CD4-positive, alpha-beta T cell (primary cell): ENCODE measurements at places on chromosomes 4 and X.

GRCh38 chr4:187541666-187542065 lies 453.9 kb upstream of the ZFP42 start:
- no peak for DNase-seq

DNA sequence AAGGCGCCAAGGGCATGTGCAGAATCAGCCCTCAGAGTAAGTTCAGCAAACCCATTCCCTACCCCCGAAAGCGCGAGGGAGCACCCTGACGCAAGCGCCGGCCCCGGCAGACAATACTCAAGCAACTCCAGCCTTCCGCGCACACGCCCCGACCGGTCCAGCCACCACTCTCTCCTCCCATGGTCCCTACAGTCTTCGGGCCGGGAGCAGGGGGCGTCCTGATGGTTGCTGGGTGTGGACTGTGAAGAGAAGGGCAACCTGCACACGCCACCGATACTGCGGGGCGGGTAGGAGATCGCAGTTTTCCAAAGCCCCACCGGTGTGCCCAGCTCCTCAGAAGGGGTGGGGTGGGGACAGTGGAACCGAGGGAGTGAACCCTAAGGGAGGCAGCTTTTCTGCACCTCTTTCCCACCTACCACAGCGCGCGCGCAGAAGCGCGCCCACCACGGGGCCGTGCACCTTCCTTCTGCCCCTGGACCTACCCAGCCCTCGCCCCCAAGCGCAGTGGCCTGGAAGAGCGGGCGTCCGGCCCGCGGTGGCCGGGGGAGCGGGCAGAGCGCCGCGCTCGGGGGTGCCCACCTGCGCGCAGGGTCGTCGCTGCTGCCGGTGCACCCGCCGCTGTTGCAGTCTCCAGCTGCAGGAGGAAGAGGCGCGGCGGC lies 650.2 kb upstream of the DIPK2B start:
- DNase-seq, result peak; percentile 33

GRCh38 chrX:139924069-139924695 lies 8.7 kb downstream of the ATP11C start:
- DNase-seq, result peak; percentile 4

- no peak for DNase-seq
Measured at GRCh38 chrX:6810776-6811175, 275.9 kb upstream of the VCX3A start.

DNA sequence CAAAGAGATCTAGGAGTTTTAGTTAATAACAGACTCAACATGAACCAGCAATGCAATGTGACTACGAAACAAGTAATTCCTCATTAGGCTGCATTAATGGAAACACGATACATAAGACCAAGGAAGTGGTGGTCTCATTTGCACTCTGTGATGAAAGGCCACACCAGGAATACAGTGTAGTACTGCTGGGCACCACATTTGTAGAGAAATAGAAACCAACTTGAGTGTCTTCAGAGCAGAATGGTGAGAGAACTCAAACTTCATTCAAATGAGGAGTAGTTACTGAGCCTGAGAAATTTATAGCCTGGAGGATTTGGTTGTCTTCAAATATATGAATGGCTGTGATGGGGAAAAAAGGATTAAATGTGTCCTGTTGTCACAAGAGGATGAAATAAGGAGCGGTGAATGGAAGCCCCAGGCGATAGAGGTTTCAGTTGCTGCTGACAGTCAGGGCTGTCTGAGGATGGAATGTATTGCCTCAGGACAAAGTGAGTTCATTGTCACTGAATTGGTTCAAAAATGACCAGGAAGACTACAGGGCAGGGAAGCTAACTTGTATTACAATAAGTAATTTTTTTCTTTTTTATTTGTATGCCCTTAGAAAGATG lies 50.9 kb downstream of the NFKB1 start:
- DNase-seq, result no peak

DNA sequence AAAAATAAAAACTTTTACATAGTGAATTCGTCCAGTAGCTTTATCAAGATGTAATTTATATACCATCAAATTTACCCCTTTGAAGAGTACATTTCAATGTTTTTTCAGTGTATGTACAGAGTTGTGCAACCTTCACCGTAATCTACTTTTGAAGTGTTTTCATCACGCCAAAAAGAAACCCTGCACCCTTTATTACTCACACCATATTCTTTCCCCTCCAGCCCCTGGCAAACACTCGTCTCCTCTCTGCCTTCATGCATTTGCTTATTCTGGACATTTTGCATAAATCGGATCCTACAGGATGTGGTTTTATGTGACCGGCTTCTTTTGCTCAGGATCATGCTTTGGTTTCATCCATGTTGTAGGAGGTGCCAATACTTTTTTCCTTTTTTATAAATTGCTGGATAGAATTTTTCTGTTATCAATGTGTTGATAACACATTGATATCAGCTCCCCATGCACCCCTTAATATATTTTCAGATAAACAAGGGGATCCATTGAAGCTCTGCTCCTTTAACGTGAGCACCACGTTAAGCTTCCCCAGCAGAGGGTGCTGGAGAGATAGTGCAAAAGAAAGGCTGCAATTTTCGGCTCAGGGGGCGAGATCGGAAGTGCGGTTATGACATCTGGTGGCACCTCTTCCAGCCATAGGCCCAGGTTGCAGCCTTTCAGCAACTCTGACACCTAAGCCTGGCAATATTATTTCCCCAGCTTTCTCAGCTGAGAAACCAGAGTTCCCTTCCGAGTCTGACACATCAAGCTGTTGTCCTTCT lies 100.1 kb upstream of the VCX3B start:
- DNase-seq, result no peak

GRCh38 chr4:78928835-78929234 lies 10.4 kb downstream of the PAQR3 start:
- no peak for DNase-seq

- no peak for DNase-seq
Measured at GRCh38 chr4:154010371-154010770, 221.5 kb upstream of the SFRP2 start.

- DNase-seq, result no peak
Measured at GRCh38 chrX:11444052-11444451, 150.8 kb downstream of the AMELX start.

DNA sequence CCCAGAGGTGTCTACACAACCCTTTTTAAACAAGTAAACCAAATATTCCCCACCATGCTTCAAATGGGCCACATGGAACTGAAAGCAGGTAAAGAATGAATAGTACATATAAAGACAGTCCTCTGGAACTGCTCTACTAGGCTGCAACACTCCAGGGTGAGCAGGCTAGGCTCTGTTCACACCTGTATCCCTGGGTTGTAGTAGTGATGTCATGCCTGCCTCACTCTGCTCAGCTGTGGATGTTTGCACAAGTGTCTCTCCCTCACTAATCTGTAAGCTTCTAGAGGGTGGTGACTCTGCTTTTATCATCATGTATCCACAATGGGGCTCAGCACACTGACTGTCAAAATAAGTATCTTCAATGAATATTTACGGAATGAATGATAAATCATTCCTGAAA lies 20.4 kb downstream of the LEF1 start:
- no peak for DNase-seq
